ENCODE measurements at places on chromosomes 6 and 20.

DNA sequence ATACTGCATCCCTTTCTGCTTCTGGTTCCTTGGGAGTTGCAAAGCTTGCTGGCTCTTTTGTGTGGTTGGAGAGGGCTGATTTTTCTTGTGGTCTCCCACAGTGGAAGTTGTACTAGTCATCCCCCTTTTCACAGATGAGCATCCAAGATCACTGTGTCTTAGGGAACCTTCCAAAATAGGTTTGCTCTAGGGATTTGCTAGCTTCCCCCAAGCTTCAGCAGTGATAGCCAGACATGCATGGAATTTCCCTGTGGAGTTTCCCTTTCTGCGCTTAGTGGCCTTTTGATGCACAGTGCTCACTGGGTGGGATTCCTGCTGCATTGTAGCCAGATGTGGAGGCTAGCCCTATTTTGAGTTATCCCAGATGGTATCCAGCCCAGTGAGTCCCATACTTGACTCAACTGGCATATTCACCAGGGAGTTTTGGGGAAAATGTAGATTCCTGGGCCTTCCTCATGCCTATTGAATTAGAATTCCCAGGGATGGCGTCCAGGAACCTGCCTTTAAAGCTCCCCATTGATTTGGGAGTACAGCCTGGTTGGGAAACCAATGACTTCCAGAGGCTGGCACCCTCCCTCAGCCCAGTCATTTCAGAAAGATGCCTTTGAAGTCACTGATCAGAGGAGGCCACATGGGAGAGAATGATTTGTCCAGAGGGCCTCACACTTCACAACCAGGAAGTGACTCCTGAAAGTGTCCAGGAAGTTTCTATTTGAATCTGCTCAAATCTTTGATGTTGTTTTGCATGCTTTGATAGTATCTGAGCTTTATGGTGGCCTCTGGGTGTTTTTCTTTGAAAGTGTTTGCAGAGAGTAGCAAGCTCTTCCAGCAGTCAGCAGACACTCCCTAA, 25.9 kb downstream of the PPARD start:
- no peak for DNase-seq

DNA sequence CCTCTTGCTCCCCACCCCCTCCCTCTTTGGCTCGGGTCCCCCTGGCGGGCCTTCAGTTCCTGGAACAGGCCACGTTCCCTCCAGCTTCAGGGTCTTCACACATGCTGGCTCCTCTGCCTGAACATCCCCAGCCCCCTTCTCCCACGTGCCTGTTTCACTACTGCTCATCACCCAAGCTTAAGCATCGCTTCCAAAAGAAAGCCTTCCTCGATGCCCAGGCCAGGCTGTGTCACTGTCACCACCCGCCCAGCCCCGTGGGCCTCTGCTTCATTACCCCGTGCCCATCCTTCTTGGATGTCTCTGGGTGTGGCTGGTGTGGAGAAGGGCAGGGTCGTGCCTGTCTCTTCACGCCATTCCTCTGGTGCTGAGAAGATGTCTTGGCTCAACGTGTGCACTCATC, 2.8 kb downstream of the DLGAP4 start:
- DNase-seq = no peak

GRCh38 chr20:37534401-37535157, 6.9 kb upstream of the BLCAP start:
- DNase-seq = no peak

- no peak for DNase-seq
These were observed 3.5 kb upstream of the CCN6 start for GRCh38 chr6:112050429-112050828.
